ENCODE measurements at places on chromosomes 3 and 15.
A peak's percentile ranks its signal among the peaks of the same experiment; 100 is the strongest.

DNA sequence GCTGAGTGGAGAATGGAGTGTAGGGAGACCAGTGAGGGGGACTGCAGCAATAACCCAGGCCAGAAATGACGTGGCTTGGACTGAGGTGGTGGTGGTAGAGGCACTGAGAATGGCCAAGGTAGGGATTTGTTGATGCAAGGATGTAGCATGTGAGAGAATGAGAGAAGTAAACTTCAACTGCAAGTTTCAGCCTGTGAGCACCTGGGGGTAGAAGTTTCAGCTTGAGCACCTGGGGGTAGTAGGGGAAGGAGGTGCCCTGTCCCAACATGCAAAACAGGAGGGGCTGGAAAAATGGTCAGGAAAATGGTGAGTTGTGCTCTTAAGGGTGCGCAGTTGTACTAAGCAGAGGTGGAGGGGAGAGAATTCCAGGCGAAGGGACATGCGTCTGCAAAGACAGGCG, 31.0 kb downstream of the IL16 start:
- no peak for DNase-seq

- DNase-seq = no peak
Measured at GRCh38 chr3:30597131-30597768, 9.2 kb upstream of the TGFBR2 start.

DNA sequence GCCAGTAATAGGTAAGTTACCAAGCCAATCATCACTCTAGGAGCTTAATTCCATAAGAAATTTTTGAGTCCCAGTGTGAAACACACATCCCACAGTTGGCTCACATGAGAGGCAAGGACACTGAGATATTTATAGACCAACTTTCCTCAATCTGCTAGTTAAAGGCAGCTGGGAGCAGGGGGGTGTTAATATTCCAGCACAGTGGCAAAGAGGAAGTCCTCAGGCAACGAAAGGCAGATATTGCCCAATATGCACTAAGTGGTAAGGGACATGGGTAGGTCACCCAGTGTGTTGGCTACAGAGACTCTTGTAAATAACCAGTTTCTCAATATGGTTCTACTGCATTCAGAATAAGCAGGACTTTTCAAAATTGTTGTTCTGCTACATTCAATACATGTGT, 61.0 kb downstream of the TOP2B start:
- DNase-seq = peak; percentile 34

- no peak for DNase-seq
Measured at GRCh38 chr15:46701896-46702295, 1015.4 kb upstream of the SEMA6D start.

- DNase-seq = no peak
Measured at GRCh38 chr15:51853998-51854397, 24.5 kb downstream of the TMOD3 start.

- DNase-seq = no peak
Measured at GRCh38 chr3:183159333-183159732, 3.2 kb downstream of the LAMP3 start.

DNA sequence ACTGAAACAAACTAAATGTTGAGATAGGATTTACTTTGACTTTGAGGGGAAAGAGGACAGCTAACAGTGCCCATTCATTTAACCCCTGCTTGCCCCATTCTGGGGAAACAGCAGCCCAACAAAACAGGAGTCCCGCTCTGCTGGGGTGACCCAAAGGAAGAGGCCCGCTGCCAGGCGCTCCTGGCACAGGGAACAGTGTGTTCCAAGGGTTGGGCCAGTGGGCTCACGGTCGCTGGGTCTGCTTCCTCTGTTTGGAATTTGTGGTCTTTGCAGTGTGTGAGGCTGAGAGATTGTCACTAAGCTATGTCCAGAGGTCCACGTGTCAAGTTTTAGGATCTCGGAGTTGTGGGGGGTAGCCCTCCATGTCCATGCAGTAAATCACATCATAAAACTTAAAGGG, 250.4 kb upstream of the C2CD4B start:
- no peak for DNase-seq

DNA sequence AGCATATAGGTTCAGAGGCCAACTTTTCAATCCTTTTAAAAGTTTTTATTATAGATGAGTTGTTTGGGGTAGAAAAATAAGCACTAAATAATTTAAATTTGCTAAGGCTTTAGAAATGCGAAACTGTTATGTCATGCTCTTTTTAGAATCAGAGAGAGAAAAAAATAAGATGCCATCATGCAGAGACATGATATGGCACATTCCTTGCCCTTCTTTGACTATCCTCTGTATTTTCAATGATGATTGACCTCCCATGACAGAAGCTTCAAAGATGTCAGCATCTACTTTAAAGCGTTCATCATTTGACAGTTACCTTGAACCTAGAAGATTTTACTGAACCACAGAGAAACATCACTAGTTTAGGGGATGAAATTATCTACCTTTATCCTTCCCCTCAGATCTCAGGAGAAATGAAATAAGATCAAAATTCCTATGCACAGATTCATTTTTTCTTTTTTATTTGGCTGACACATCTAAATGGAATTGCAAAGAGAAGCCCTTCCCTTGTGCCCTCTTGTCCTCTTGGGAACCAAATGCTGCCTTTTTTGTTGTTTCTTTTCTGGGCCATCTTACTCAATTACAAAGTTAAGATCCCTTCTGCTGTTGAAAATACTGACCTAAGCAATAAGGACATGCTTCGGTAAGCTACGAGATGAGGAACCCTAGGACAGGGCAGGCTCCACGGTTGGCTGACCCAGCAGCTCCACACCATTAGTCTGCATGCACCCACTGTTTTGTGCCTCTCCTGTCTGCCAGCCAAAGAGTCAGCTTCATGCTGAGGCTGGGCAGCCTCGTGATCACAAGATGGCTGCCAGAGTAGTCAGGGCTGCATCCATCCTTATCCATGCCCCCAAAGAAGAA, 289.7 kb upstream of the TPM1 start:
- no peak for DNase-seq

DNA sequence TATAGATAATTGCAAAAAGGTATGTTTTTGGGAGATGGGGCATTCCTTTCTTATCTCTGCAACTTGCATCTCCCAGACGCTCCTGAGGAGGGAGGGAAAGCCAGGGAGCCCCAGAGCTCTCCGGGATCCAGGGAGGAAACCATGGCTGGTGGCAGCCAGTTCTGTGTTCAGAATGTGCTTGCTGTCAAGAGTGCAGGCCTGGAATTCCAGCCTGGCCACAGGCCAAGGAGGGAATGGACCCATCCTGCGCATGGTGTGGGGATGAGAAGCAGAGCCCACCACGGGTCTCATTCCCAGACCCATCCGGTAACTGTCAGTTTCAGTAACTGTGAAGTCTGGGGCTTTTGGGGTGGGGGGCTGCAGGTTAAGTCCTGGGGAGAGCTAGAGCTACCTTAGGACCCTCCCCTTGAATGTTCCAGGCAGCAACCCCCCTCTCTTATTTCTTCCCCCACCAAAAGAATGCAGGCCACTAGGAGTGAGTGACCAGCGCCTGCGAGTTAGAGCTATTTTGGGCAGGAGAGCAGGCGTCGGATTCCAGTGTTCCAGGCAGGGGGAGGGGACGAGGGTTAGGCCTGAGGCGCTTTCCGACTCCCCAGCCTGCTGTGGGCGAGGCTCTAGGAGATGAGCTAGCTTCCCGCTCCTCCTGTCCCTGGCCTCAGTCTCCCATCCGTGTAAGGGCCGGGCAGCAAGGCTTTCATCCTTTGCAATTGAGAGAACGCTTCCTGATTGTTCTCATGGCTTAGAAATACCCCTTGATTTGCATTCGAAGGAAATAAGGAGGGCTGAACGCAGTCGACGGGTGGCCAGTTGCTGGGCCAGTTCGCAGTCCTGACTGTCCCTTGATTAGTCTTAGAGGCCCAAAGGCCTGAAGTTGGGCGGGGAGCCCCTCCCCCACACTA, 781 bp upstream of the DAG1 start:
- peak; percentile 64 for DNase-seq

DNA sequence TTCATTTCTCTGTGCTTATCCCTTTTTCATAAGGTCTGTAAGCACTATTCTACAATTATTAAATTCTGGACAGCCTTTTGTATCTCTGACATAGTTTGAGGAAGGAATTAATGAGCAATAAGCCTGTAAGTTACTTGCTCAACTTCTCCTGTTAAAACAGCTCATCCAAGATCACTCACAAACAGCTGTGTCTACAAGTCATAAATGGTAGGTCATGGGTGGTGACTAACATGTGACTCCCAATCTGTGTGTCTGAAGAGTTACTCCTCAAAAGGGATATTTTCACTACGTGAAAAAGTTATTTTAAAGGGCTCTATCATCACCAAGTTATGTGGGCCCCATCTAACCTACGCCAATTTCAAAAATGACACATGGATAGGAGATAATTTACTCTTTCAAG, 145.2 kb upstream of the CBLB start:
- DNase-seq = no peak

- DNase-seq = no peak
Measured at GRCh38 chr3:72962317-72962716, 34.3 kb upstream of the PPP4R2 start.

DNA sequence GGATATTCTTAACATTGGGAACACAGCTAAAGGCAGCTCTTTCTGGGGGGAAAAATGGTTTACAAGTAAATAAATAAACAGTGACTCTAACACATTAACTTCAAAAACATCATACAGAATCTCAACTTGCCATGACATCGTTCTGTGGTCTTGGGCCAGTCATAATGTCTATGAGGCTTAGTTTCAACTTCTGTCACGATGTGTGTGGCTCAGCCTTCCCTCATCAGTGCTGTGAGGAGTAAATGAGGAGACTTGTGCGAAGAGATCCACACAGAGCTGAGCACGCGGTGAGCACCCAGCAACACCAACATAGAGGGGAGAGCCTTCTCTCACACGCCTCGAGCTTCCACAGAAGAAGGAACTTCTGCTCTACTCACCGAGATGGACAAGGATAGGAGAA, 49.0 kb downstream of the DZIP1L start:
- DNase-seq = no peak

DNA sequence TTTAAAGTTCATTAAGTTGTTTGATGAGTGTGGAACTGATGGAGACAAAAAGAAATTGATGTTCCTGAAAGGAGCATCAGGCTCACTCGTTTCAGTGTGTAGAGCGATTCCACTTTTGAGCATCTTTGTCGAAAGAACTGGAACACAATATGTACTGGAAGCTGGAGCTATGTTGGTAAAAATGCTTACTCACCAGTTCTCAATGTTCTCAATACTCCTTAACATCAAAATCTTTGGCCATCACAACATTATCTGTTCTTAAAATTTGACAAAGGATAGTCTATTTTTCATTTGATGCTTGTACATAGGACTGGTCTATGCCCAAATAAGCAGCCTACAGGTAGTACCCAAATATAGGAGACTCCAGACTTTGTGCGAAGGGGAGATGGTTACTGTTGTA, 18.7 kb downstream of the RYR3 start:
- no peak for DNase-seq

DNA sequence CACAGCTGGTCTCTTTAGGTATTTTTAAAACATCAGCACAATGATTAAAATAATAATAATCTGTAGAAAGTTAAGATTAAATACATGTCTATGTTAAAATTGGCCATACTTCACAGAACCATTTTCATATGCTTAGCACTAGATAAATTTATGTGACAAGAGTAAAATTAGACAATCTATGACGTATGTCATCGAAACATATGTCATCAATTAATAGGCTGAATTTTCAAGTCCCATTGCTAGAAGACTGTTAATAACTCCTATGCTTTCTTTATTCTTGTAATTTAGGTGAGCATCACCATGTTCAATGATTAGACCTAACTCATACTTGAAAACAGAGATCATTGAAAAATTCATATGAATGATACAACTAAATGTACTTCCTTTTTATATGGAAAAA, 593.3 kb upstream of the KCNMB2 start:
- no peak for DNase-seq

DNA sequence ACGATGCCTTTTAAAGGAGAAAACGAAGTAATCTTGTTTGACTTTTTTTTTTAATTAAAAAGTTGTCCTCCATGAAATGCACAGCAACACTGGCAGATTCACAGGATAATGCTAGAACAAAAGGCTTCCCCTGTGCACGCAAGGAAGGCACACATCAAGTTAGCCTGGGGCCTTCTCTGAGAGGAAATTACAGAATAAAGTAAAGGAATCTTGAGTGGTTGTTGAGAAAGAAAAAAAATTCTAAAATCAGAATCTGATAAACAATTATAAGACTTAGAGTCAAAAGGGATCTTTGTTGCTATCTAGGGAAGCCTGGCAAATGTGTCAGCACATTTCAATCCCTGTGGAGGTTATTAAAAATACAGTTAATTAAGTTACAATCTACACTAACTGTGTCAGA, 946.0 kb downstream of the IGSF11 start:
- DNase-seq = no peak

- DNase-seq = no peak
Measured at GRCh38 chr3:160069986-160070385, 81.4 kb downstream of the IL12A start.

DNA sequence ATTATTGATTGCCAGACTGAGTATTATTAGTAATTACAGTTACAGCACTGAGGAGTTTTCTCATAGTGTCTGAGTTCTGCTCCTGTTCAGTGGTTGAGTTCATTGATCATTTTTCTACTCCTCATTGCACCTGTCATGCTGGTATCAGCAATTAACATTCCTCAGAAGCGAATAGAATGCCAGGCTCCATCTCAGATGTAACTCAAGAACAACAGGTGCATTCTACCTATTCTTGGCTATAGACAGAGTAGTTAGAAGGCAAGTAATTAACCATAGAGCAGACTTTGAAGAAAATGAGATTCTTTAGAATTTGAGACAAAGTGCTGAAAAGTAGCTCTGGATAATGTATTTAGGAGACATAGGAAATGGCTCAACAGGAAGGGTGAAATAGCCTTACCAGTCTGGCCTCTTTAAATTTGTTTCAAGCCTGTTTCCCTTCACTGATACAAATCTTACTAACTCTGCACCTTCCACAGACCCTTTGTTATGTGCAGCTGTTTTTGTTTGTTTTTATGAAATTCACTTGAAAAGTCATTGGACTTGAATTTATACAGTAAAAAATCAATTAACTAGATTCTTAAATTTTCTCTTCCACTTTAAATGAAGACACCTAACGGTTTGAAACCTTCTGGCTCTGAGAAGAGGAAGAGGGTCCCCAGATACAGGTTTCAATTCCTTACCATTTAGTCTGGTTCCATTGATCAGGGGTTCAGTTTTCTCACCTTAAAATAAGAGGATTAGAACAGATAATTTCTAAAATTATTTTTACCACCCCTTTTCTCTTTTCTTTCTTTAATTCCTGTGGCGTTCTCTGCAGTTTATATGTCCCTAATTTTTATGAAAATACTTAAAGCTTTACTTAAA, 109.6 kb downstream of the FNDC3B start:
- DNase-seq = no peak

DNA sequence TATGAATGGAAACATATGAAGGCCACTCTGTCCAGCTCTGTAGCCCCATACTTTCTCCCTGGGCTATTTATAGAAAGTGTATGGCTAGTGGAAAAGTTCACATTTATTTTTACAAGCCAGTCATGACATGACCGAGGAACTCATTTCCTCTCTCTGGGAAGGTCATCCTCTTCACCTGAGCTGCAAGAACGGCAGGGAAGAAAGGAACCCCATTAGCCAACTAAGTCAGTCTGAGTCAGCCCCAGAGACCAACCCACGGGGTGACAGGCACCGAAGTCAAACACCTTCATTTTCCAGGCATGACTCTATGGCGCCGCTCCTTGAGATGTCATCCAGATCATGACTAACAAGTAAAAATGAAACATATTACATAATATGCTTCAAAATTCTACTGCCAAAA, 4.8 kb downstream of the PAQR9 start:
- DNase-seq = no peak

GRCh38 chr15:73246898-73247297, 121.9 kb downstream of the HCN4 start:
- DNase-seq = no peak

- DNase-seq = no peak
Measured at GRCh38 chr3:151946606-151947005, 73.2 kb downstream of the SUCNR1 start.

- DNase-seq = no peak
Measured at GRCh38 chr15:69451951-69452691, 497 bp upstream of the RPLP1 start.

All from Ammon's horn (tissue), 1 donor.